GM23248 (cell line): ENCODE measurements at places on chromosomes 12 and 14. TPM values are rescaled to one million over a fixed set of nuclear protein-coding genes. Genes with fewer than 3 reads are reported as not detected.

GRCh38 chr12:25926536-25926935 lies 31.9 kb upstream of the RASSF8 start:
- DNase-seq: no peak

KRT6A gene
- total RNA-seq: not detected in 2 replicates

TTC6 gene
- total RNA-seq: not detected in 2 replicates

COPZ1 gene
- 149 and 204 TPM in 2 replicates for total RNA-seq

GRCh38 chr14:96792591-96792990 lies 4.6 kb upstream of the VRK1 start:
- DNase-seq: no peak

GRCh38 chr14:64095620-64096019 lies 198.6 kb downstream of the ESR2 start:
- peak; percentile 16 for DNase-seq

GRCh38 chr14:88808359-88808758 lies 15.6 kb upstream of the EML5 start:
- no peak for DNase-seq

KRT75 gene
- total RNA-seq: not detected in 2 replicates
